ENCODE measurements at places on chromosomes 7 and 10. TPM values are rescaled to one million over a fixed set of nuclear protein-coding genes. Genes with fewer than 3 reads are reported as not detected.

The PRRT4 gene
- total RNA-seq = not detected

The THSD7A gene
- 0.07 TPM for total RNA-seq

The HOGA1 gene
- total RNA-seq = 18.8 TPM

DNA sequence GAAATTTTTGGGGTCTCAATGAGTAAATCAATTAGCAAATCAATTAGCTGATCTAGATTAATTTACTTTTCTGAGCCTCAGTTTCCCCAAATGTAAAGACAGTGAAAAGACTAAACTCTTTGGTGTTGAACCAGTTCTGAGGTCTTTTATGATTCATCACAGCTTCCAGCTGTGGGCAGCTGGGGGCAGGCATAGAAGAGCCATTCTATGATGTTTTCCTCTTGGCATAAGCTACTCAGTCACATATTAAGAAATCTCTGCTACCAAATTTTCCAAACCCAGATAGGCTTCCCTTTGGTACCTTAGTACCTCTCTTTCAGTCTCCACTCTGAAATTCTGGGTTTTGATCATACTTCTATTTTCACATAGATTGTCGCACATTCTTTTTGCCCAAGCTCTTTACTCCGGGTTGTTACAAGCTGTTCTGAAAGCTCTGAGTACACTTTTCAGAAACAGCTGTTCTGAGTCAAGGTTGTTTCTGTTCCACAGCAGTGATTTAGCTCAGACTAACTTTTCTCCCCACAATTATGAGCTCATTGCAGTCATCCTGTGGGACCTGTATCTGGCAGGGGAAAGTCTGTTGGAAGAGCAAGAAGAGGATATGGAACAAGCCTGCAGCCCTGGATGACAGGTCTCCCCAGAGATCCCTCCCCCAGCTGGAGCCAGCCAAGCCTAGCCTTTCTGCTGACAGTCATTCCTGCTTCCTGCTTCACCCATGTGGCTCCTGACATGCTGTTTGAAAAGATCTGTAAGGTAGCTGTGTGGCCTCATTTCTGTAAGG, 599.6 kb upstream of the GHITM start:
- no peak for DNase-seq

GRCh38 chr7:23963461-23964165, 253.6 kb downstream of the STK31 start:
- DNase-seq = no peak

DNA sequence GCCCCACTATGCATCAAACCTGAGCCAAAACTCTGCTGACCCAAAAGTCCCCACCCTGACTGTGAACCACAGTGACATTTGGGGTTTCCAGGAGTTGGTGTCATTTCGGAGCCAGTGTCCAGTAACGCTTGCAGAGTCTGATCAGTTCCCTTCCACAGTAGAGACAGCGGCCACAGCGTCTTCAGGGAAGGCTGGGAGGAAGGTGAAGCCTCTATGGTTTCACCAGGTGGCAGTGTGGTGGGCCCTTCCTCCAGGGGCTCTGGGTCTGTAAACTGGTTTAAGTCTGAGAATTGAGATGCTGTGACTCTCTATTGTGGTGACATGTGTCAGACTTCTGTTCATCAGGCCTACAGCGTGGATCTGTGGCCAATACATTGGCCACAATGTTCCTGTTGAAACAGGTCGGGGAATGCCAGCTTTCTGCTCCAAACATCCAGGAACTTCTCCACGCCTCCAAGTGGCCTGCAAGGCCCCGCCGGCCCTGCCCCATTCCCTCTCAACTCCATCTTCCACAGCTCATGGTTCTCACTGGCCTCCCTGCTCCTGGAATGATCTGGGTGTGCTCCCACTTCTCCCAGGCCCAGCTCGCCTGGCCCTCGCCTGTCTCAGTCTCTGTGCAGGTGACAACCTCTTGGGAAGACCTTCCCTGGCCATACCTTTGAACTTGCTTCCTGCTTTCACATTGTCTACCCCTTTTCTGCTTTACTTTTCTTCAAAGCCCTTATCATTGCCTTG, 124.5 kb upstream of the FAM20C start:
- DNase-seq = no peak

- DNase-seq = no peak
Measured at GRCh38 chr7:98797150-98797549, 72.7 kb downstream of the TMEM130 start.
